Activated CD4-positive, alpha-beta T cell treated with anti-CD3 and anti-CD28 coated beads, Interleukin-10, Interleukin-2, amounts not matched to agents 100 ng/mL and 50 ng/mL, durations not matched to agents 16 hours and 8 hours (primary cell): ENCODE measurements at places on chromosomes 5 and 9.

DNA sequence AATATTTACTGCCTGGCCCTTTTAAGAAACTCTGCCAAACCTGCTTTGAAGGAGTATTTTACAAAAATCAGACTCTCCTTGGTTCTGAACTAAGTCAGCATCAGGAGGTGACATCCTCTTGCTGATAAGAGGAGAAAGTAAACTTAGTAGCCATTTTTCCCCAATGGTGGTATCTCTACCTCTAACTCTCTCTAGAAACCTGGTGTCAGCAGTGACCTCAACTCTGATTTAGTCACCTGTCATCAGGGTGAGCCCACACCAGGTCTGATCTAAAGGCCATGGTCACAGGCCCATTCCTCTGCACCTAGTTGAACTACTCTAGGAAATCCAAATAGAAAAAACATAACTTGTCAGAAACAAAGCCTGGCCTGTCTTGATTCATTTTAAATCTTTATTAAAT, 4.2 kb downstream of the CARNMT1 start:
- DNase-seq, result peak; percentile 57

GRCh38 chr9:76530458-76531110, 71.6 kb downstream of the GCNT1 start:
- no peak for DNase-seq

GRCh38 chr9:27660148-27660547, 86.9 kb upstream of the C9orf72 start:
- no peak for DNase-seq

- DNase-seq, result peak; percentile 50
These were observed 1.9 kb downstream of the SDHA start for GRCh38 chr5:219991-220390.

GRCh38 chr5:99109894-99110293, 181.1 kb upstream of the CHD1 start:
- no peak for DNase-seq

- DNase-seq, result no peak
These were observed 175.3 kb upstream of the BRINP1 start for GRCh38 chr9:119544492-119544891.

DNA sequence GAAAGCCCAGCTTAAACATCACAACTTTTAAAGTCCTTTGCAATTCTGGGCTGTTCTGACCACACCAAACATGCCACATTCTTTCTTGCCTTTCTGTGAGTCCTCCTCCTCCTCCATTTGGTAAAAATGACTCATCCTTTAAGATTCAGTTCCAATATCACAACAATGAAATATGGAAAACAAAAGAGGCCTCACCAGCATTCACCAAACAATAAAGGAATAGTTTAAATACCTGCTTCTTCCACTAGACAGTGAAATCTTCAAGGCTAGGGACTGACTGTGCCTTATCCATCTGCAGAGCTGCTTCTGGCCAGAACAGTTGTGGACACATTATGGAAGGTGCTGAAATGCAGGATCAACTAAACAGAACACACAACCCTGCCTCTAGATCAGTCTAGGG, 36.0 kb downstream of the NR6A1 start:
- peak; percentile 59 for DNase-seq

DNA sequence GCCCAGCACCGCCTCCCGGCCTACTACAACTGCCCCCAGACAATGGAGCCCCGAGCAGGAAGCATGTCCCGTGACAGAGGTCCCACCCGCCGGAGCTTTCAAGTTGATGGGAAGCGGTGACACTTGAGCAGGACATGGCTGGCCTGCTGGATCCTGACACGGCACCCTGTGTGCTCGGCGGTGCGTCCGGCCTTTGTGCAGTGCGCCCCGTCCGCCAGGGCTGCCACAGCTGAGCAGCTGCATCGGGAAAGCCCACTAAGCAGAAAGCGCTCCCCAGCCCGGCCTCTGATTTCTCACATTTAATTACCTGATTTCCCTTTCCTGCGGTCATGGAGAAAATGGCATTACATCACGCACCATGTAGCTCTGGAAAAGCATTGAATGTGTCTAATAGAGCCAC, 611.9 kb downstream of the IRX1 start:
- no peak for DNase-seq

DNA sequence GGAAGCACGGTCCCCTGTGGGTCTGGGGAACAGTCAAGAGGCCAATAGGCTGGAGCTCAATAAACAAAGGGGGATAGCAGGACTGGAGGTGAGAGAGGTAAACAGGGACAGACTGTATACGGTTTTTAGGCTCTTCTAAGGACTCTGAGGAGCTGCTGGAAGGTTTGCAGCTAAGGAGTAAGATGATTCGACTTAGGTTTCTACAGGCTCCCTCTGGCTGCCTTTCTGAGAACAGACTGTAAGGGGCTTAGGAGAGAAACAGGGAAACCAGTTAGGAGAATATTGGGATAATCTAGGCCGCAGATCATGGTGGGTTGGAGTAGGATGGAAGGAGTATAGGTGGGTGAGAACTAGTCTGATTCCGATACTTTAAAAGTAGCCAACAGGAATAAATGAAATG, 10.4 kb downstream of the CDK5RAP2 start:
- no peak for DNase-seq

DNA sequence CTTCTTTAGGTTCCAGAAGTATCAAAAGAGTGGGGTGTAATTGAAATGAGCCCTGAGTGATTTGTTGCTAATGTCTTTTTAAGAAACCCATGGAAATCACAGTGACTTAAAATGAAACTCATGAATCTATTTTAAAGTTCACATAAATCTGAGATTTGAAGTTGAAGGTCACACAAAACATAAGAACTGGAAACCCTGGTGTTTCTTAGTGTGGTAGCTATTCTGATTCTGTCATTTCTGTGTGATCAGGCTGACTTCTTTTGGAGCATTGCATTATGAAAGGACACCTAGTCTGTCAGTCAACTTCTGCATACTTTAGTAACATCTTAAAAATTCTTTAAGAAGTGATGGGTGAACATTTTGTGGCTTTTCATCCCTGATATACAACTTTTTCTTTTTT, 448.8 kb downstream of the TLE4 start:
- DNase-seq, result peak; percentile 1

DNA sequence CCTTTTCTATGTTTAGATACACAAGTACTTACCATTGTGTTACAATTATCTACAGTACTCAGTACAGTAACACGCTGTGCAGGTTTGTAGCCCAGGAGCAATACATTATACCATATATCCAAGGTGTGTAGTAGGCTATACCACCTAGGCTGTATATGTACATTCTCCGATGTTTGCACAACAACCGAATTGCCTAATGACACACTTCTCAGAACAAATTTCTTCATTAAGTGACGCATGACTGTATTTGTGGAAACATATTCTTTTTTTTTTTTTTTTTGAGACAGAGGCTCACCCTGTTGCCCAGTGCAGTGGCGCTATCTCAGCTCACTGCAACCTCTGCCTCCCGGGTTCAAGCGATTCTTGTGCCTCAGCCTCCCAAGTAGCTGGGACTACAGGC, 4.0 kb upstream of the RAD23B start:
- DNase-seq, result no peak

DNA sequence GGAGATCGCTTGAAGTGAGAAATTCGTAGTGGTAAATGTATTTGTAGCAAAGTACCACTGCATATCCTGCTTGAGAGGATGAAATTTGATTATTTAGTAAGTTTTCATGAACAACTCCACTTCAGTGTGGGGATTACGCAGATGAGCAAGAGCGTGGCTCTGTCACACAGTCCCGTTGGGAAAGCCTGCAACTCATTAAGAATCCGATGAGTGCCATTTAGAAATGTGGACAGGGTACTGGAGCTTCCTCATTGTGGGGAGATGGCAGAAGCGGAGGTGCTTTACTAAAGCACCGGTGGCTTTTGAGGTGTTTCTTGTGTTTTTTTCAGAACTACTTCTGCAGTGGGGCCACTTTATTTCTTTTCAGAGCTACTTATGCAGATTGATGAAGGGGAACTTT, 1.4 kb downstream of the TJP2 start:
- DNase-seq, result no peak

DNA sequence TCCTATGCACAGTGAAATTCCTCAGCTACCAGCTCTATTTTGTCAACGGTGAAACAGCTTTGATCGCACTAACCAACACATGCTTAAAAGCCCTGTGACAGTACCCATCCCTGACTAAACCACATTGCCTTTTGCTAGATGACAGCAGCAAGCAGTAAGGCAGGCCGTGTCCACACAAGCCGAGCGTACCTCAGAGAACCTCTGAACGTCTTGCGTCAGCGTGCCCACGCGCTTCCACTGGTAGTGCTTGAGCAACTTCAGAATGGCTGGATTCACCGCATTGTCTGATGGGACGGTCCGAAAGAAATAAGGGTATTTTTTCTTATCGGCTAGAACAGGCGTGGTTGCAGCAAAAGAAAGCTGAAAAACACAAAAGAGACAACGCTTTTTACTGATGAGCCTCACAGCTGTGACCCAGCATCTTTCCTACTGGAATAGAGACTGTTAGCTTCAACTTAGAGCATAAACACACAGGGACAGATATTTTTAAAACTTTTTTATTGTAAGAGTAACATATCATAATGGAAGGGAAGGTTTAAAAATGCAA, 167.0 kb downstream of the GABBR2 start:
- DNase-seq, result no peak

- DNase-seq, result no peak
These were observed 411.1 kb upstream of the GRIA1 start for GRCh38 chr5:153079396-153079795.

DNA sequence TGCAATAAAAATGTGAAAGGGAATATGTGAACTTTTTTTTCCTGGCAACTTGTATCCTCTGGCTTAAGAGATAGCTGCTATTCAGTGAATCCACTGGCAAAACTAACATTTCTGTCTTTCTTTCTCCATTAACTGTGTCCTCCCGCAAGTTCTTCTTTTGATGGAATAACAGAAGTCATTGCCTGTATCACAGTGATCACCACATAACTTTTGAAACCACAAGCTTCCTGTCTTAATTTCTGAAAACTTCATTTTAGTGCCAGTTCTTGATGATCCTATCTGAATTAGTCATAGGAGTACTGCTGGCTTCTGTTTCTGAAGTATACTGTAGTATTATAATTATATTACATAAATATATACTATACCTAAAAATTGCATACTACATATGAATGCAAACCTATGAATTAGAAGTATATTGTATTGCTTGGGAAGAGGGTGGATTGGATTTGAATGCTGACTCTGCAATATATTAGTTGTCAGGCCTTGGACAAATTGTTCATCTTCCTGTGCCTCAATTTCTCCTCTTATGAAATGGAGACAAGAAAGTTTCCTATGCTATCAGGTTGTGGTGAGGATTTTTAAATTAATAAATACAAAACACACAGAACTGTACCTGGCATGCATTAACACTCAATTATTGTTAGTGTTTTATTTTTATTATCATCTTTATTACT, 441.6 kb downstream of the CETN3 start:
- no peak for DNase-seq

- no peak for DNase-seq
These were observed 42.1 kb downstream of the CACNA1B start for GRCh38 chr9:137919649-137920141.

DNA sequence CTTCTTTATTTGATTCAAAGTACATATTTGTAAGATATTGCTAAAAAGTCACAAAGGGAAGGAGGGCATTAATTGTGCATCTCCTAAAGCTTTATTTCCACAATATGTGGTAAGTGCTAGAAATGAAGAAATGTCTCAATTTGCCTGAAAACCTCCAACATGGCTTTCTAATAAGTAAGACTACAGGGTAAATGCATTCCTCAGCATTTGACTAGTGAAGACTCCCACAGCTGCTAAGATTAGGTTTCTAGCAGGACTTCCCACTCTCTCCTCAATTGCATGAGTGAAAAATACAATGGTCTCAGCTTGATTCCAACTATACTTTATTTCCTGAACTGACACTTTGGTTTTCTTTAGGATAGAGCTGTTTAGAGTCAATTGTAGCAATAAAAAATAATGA, 162.1 kb downstream of the ELAVL2 start:
- no peak for DNase-seq

GRCh38 chr5:94776167-94776566, 157.7 kb downstream of the SLF1 start:
- no peak for DNase-seq

- no peak for DNase-seq
These were observed 28.1 kb downstream of the ADGRD2 start for GRCh38 chr9:124478354-124478753.

GRCh38 chr9:88973281-88974045, 17.8 kb upstream of the S1PR3 start:
- no peak for DNase-seq

DNA sequence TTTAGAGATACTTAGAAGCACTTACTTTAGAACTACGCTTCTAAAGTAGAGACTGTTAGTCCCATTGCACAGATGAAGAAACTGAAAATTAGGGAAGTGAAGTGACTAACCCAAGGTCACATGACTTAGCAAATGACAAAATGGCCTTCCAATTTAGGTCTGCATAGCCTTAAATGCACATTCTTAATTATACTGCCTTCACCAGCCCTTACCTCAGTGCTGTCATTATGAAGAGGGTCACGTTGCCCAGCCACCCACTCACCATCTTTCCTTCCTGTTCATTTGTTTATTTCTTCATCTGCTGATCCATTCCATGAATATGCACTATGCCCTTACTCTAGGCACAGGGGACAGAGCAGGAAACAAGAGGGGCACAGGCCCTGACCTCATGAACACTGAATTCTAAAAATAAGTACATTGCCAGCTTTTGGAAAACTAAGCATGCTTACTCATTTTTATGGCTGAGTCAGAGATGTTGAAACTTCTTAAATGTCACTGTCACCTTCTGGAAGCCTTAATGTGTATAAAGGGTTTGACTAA, 8.6 kb downstream of the HAVCR2 start:
- peak; percentile 81 for DNase-seq

DNA sequence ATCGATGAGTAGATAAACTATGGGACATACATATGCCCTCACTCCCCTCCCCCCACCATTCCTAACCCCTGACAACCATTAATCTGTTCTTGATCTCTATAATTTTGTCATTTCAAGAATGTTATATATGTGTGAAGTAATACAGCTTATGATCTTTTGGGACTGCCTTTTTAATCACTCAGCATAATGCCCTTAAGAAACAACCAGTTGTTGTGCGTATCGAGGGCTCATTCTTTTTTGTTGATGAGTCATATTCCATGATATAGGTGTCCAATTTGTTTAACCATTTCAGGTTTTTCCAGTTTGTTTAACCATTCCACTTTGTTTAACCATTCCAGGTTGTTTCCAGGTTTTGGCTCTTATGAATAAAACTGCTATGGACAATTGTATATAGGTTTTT, 75.6 kb downstream of the ARHGEF28 start:
- DNase-seq, result no peak

- no peak for DNase-seq
These were observed 288.3 kb upstream of the CDH18 start for GRCh38 chr5:20276061-20276958.

DNA sequence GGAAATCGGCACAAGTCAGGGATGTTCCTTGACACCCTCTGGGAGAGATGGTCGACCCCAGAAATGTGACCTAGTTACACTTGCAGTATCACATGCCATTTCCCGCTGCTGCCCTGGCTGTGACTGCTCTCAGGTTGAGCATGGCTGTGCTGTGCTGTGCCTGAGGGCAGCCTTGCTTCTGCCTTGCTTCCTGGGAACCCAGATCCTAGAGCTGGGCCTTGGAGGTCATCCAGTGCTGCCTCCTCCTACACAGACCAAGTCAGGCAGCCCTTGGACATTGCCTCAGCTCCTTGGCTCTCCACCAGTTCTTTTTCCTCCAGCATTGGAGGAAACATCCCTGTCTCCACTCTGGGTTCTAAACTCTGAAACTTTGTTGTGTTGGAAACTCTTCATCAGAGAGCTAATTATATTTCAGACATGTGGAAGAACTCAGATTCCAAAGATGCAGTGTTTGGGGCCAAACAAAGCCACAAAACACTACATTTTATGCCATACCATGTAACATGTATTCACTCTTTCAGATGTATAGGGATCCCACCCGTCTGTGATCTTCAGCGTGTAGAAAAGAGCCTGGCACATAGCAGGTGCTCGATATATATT, 6.1 kb downstream of the MAMDC2 start:
- DNase-seq, result no peak
